Cortex of kidney (tissue), 1 donor: ENCODE measurements at places on chromosomes 2 and 18.

GRCh38 chr2:85132397-85132796 lies 795 bp upstream of the TCF7L1 start:
- no peak for DNase-seq

- no peak for DNase-seq
Observed at GRCh38 chr2:241350530-241350877, 5.6 kb upstream of the FARP2 start.

DNA sequence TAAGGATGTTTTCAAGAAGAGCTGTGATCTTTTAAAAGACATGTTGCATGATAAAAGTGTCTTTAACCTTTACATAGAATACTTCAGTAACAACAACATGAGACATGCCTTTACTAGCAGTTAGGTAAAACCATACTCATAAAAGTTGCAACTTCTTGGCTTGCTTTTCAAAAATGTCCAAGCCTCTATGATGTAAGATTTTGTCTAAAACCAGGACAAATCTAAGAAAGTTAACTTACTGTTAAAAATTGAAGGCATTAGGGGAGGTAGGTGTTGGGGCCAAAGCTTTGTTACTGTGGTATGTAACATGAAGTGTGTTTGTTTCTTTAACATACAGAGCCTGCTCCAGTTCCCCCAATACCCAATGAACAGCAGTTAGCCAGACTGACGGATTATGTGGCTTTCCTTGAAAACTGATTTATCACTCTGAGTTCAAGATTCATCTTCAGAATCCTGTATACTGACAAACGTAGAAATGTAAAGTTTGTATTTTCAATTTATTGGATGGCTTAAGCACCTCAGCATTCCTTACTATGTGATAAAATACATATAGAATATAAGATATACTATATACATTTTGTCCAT lies 11.7 kb downstream of the COPS8 start:
- DNase-seq: no peak

GRCh38 chr2:46125798-46126197 lies 171.4 kb upstream of the EPAS1 start:
- no peak for DNase-seq

DNA sequence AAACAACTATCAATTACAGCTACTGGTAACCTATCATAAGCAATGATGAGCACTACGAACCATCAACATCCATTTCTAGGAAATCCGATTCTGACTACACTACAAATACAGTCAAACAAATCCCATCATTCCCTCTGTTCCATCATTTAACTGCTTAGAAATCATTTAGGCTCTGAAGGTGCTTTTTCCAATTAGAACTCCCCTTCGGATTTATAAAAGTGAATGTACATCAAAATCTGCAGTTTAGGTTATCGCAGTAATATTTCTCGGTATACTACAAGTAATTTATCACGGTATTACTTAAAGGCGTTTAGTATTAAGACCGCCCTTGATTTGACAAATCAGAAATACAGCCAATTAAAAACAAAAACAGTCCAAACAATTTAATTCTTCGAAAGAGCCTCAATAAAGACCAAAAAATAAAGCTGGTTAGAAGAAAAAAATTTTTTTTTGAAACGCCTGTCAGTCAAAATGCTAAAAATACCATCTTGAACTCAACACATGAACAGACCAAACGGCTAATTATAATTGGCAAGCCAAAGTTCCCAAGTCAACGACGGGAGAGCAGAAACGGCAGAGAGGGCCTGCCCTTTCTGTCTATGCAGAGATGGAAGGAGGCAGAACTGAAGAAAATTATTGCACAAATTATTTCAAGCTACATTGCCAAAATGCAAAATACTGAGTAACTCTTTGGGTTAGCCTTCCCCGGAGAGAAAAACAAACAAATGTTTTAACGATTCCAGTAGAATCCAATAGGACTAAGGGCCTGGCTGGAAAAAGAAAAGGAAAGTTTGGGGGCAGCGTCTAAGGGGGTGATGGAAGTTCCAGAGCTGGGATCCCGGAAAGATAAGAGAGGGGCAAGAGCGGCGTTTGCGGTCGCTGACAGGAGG lies 1.2 kb downstream of the VPS54 start:
- DNase-seq: no peak
